NCI-H1048 (cell line): ENCODE measurements at places on chromosomes 3 and 15.

- no peak for DNase-seq
These were observed 433 bp downstream of the FILIP1L start for GRCh38 chr3:100113723-100114412.

GRCh38 chr3:123031051-123031450 is 3.5 kb upstream of the SEMA5B start:
- DNase-seq: no peak

- DNase-seq: no peak
These were observed 77.2 kb downstream of the CD200R1L start for GRCh38 chr3:112769286-112769978.

- no peak for DNase-seq
These were observed 600 bp upstream of the CHRNA5 start for GRCh38 chr15:78564743-78565096.

DNA sequence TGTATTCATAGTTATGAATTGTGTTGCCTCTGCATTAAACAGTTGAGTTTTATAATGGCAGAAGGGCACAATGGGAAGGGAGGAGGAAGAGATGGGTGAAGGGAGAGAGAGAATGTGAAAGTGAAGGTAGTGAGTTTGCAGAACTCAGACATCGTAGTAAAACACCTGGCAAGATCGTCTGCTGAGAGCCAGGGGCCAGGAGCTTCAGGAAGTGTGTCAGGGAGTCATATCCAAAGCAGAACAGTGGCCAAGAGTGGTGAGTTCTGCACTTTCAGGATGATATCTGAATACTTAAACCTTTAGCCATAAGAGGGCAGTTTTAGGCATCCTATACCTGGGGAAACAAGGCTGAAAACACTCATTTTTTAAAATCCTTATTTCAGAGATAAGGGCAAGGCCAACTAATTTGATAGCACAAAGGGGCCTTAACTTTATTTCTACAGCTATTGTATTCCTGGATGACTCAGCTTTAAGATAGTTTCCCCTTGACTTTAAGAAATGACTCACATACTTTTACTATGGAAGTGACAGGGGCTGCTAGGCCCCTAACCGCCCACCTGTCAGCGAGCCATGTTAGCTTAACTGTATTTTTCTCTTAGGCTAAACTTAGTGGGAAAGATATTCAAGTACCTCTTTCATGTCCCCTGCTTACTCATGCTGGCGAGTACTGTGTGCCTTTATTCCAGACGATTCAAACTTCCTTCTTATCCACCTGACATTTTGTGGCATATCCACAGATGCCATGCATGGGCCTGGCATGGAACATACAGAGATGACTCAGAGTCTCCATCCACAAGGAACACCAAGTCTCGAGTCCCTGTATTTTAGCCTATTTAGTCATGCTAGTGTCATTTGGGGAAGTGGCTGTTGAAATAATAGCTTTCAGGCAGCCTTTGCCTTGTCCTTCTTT is 53.9 kb downstream of the RLBP1 start:
- DNase-seq: no peak

GRCh38 chr3:58628823-58629562 is 37.6 kb downstream of the FAM3D start:
- peak; percentile 30 for DNase-seq

DNA sequence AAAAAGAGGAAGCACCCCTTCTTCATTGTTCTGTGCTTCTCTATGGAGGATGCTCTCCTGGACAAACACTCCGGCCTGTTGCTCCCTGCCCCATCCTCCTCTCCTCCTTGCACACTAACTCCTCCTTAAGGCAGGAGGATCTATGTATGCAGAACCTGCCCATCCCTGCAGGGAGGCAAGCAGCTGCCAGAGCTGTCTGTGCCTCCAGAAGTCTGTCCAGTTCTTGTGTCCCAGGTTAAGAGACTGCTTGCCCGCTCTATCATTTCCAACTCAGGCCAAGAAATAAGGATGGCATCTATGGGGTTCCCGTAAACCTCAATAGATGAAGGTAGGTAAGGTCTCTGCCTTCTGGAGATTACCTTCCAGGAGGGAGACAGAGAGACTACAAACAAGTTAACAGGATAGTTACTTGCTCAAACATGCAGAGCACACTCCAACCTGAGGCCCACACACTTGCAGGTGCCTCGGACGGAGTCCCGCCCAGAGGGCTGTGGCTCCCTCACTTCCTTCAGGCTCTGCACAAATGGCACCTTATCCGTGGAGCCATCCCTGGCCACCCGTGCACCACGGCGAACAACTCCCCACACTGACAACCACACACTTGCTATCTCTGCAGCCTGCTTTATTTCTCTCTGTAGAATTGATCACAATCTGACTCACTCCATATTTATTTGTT is 6.9 kb downstream of the XXYLT1 start:
- DNase-seq: no peak

DNA sequence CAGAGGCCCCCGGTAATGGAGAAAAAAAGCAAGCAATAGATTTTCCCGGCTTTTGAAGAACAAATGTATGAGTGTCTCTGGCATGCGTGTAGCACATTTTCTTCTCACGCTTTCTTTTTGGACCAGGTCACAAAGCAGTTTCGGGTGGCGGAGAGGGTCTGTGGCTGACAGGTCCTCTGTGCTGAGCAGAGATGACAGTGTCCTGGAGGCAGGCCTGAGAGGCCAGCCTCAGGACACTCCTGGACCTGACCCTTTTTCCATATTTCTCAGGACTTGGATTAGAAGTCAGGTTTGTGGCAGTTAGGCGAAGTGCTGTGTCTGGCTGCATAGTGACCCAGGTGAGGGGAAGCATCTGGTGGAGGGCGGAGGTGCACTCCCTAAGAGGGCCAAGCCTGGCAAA is 52.9 kb downstream of the KLF13 start:
- DNase-seq: no peak

GRCh38 chr15:69852482-69852881 is 245.2 kb downstream of the TLE3 start:
- no peak for DNase-seq

GRCh38 chr15:96893159-96893906 is 562.8 kb downstream of the NR2F2 start:
- DNase-seq: no peak

- DNase-seq: no peak
These were observed 37.4 kb downstream of the MYO1E start for GRCh38 chr15:59335207-59335786.

GRCh38 chr3:107882261-107882660 is 208.6 kb downstream of the CD47 start:
- no peak for DNase-seq

- DNase-seq: no peak
These were observed 111.9 kb downstream of the ETFA start for GRCh38 chr15:76199106-76200082.

GRCh38 chr3:78139166-78139565 is 1099.3 kb downstream of the ROBO2 start:
- no peak for DNase-seq

- no peak for DNase-seq
These were observed 55.7 kb downstream of the UNC13C start for GRCh38 chr15:54033869-54034458.

GRCh38 chr3:122996038-122996580 is 31.5 kb downstream of the SEMA5B start:
- no peak for DNase-seq

DNA sequence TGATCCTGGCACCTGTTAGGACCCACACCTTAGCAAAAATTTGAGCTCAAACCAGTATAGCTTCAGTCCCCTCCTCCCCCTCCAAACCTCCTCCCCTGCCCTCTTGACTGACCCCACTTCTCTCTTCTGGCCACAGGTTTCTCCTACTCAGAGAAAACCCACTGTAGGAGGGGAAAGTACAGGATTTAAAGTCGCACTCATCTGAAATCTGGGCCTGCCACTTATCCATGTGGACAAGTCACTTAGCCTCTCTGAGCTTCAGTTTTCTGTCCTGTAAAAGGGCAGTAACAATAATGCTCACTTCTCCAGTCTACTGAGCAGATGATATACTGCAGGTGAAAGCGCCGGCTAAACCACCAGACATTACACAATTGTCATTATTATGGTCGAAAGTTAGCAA is 142.7 kb downstream of the MEGF11 start:
- DNase-seq: no peak

GRCh38 chr3:63845215-63845614 is 18.4 kb downstream of the THOC7 start:
- no peak for DNase-seq

DNA sequence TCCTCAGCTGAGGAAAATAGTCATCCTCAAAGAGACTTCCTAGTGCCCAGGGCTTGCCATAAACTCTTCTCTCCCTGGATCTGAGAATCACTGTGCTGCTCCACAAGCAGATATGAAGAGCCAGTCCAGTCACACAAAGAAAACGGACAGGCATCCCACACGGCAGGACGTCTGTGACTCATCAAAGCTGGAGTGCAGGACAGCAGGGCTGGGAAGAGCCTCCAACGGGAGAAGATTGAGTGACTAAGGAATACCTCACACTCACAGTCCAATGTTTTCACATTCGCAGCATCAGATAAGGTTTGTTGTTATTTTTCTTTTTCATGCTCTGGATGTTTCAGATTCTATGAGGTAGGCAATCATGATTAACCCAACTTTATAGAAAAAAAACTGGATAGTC is 57.8 kb downstream of the NEK10 start:
- no peak for DNase-seq

DNA sequence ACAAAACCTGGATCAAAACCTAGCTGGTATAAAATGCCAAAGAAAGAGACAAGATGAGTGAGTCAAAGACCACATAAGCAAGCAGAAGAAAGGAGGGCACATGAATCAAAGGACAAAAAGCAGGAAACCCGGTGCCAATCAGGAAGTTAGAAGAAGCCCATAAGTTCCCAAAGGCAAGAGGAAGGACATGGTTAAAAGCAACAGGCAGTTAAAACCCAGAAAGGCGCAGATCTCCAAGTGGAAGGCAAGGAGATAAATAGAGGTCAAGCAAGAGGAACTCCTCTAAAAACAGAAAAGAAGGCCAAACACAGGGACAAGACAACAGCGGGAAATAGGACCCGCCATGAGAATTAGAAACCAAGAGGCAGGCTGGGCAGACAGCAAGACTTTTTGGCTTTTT is 4.4 kb downstream of the TMOD2 start:
- no peak for DNase-seq

GRCh38 chr15:52021892-52022540 is 3.0 kb downstream of the MAPK6 start:
- no peak for DNase-seq

- DNase-seq: no peak
These were observed 173.1 kb downstream of the IL5RA start for GRCh38 chr3:2937055-2937454.

DNA sequence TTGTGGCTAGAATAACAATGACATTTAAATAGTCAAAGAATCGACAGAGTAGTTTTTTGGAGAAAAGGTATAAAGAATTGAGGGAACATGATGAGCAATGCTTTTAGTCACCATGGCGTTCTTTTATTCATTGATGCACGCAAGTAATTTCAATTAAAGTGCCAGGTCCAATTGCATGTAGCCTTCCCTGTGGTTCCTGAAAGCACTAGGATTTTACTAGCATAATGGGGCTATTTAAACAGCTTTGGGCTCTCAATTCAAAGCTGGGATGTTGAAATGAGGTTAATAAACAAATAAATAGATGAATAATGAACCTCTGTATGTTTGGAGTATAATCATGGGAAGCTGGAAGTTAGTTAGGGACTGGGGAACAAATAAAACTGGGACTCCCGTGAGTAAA is 121.2 kb upstream of the GAP43 start:
- DNase-seq: no peak

- no peak for DNase-seq
These were observed 13.8 kb downstream of the ATP10A start for GRCh38 chr15:25849157-25849921.

- DNase-seq: no peak
These were observed 76.3 kb upstream of the COL8A1 start for GRCh38 chr3:99562138-99562537.

DNA sequence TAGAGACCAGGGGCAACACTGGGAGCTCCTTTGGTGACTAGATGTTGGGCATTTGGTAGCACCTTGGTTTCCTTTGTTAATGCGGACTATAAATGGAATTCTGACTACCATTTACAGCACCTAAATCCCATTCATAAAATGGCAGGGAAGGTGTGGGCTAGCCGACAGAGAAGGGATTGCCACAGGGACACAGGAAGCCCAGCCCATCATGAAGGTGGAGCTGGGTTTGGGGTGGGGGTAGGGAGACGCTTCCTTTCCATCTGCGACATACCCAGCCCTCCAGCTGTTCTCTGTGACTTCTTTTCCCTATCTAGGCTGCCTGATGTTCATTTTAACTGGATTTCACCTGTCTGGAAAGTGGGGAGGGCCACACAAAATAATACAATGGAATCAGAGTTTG is 21.0 kb downstream of the ABHD2 start:
- no peak for DNase-seq

DNA sequence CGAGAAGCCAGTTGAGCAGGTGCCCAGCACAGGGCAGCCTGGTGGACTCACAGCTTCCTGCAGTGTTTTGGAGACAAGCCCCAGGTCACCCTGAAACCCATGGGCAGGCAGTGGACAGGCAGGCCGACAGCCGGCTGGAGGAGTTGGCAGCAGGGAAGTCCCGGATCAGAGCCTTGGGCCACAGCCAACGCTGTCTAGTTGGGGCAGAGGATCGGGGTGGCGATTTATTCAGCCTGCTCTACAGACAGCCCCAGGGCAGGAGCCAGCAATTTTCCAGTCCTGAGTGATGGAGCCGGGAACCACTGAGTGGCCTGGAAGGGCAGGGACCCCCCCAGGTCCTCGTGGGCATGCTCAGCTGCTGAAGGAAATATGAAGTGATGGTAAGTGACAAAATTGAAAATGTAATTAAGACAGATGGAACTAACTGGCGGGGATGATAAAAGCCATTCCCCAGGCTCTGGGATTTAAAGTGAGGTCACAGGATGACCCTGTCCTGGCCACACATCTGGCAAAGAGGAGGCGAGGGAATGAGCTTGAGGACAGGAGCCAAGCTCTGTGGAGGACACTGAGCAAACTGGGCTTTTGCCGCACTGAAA is 34.4 kb upstream of the TBC1D21 start:
- no peak for DNase-seq

- peak; percentile 27 for DNase-seq
These were observed 166.7 kb downstream of the FOXP1 start for GRCh38 chr3:71416876-71417275.

- DNase-seq: no peak
These were observed 231.8 kb downstream of the TP63 start for GRCh38 chr3:189863031-189863430.

DNA sequence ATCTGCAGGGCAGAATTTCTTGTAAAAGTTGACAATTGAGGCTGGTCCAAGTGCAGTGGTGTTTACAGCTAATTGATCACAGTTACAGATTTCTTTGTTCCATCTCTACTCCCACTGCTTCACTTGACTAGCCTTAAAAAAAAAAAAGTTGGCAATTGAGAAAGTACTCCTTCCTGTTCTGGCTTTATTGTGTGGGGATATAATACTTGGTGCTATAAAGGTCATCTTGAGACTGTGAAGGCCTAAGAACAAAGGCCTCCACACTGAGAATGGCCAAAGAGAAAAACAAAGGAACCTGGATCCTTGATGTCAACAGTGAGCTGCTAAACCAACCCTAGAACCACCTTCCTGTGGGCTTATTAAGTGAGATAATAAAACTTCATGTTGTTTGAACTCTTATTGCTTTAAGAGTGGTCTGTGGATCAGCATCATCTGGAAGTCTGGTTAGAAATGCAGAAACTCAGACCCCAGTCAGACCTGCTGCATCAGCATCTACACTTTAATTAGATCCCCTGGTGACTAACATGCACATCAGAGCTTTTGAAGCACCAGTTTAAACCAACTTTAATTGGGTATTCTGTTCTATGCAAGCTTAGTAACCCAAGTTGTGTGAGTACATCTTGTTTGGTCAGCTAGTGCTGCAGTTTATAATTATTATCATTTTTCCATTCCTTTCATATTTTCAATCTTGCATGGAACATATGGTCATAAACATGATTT is 55.2 kb downstream of the TMOD3 start:
- DNase-seq: no peak

GRCh38 chr3:57966829-57967228 is 41.4 kb upstream of the FLNB start:
- DNase-seq: no peak
